SK-N-MC (cell line): ENCODE measurements at places on chromosomes 3 and 15.

DNA sequence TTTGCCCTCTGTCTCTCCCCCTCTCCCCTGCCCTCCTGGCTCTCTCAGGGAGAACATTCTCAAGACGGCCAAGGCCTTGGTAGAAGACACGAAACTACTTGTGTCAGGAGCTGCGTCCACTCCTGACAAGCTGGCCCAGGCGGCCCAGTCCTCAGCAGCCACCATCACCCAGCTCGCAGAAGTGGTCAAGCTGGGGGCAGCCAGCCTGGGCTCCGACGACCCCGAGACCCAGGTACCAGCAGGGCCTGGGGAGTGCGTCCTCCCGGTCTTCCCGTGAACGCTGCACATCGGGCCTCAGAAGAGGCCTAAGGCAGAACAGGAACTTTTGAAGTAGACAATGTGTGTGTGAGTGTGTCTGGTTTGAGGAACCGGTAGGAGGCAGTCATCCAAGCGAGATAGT is 245.4 kb upstream of the TPM1 start:
- no peak for DNase-seq

GRCh38 chr15:84814916-84815315 is 2.2 kb upstream of the ALPK3 start:
- no peak for DNase-seq

- no peak for DNase-seq
These were observed 3.2 kb downstream of the EIF1B start for GRCh38 chr3:40312661-40313226.

DNA sequence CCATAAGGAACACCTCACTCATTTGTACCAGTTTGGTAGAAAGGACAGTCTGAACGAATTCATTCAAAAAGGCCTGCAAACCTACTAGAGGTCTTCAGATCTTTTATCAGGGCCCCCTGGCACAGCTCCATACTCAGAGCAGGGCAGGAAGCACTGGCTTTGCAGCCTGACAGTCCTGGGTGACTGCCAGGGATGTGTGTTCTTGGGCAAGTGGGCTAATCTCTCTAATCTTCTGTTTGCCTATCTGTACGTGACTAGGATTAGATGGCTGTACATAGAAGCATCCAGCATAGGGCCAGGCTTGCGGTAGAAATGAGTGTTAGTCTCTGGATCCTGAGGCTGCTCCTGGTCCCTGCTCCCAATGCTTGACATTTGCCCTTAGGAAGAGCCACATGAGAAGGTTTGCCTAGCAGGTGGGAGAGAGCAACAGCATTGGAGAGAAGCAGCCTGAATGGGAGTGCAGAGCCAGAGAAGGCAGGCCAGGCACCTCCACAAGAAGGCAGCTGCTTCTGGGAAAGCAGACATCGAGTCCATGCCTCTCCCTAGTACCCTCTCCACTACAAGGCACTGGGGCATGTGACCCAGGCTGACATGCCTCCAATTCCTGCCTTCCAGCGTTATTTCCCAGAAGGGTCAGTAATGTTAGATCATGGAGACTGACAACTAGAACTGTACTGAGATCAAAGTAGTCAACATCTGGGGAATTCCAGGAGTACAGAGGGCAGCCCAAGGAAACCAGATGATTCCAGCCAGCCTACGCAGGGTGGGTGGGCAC is 1.0 kb upstream of the CXCR6 start:
- DNase-seq = no peak

GRCh38 chr15:70242951-70243685 is 145.4 kb upstream of the TLE3 start:
- DNase-seq = no peak

DNA sequence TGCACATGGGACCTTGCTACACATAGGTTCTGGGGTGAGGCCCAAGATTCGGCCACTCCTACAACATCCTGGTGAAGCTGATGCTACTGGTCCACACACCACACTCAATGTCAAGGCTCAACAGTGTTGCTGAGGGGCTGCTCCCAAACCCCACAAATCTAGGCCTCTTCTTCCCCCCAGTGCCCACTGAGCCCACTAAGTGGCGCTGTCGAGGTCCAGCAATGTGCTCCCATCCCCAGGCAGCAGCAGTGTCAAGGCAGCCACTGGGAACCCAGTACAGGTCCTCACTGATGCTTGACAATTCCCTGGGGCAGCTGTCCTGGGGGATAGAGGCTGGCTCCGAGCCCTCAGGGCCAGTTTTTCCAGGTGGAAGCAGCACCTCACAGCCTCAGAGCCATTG is 21.5 kb downstream of the SCN5A start:
- no peak for DNase-seq

- DNase-seq = no peak
These were observed 56.8 kb downstream of the LYZL4 start for GRCh38 chr3:42353631-42354030.

GRCh38 chr3:15319575-15319974 is 12.8 kb downstream of the SH3BP5 start:
- no peak for DNase-seq

DNA sequence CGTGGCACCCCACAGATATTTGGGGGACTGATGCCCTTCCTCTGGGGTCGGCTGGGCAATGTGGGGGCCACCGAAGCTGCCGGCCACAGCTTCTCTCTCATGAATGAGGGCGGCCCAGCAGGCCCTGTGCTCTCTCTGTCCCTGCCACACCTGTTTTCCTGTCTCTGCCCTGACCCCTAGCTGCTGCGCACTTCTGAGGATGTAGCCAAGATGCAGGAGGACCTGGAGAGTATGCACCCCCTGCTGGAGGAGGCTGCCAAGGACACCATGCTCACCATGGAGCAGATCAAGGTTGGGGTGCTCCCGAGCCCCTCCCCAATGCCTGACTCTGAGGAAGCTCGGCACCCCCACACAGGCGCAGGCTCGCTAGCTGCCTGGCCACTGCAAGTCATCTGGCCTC is 59.7 kb downstream of the SEMA3G start:
- DNase-seq = no peak

GRCh38 chr15:76337059-76337695 is 604 bp downstream of the ISL2 start:
- DNase-seq = no peak

DNA sequence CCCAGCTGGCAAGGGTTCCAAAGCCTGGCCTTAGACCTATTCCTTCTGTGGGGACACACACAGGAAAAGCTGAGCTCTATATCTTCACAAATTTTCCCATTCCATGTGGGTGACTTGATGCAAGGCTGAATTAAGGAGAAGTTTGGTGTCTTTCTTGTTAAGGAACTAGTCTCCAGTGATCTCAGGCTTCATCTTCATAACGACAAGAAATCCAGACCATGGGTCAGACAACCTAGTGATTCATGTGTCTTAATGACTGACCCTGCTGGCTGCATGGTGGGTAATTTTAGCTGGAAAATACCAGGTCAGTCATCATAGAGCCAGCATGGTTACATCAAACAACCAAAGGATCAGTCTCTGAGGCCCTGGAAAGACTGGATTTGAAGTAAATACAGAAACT is 112.7 kb upstream of the SLC4A7 start:
- DNase-seq = no peak

DNA sequence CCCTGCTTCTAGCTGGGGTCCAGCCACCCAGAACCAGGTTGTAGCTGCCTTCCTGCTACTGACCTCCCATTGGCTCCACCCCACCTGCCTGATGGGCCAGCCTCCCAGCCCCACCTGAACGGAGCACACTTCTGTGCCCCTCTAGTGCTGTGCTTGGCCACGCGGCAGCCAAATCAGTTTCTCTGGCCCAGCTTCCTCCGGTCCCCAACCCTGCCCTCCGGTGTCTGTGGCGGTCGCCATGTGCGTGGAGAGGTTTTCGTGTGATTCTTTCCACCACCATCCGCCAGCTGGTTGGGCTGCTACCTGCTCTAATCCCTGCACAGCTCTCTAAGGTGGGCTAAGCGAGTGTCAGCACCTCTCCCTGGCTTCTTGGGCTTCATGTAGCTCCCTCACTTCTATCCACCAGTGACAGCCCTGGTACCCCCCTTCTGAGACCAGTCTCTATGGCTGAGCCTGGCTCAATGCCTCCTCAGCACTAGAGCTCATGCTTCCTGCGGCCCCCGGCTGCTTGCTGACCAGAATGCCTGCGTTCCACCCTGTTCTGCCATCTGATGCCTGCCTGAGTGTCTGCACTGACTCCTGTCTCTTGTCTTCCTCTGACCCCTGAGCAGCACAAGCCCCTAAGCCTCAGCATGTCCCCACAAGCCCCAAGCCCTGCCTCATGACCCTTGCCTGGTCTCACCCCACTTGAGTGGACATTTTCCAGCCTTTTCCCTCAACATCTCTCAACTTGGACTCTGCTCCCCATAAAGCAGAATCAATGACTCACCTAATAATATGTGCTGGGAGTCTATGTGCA is 23.2 kb upstream of the MAGEF1 start:
- DNase-seq = no peak

DNA sequence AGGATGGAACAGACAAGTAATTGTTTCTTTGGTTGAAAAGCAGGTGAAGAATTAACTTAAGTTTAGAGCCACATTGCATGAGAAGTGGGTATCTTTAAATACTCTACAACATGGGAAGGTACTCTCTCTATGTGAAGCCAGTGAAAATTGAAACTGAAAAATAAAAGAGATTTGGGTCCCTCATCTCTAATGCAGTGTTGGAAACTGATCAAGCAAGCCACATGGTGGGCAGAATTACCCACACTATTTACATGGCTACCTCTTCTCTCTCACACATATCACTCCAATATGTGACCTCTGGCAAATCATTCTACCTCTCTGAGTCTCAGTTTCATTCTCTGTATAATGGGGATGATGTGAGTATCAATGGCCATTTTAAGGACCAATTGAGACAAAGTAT is 339.0 kb downstream of the IL5RA start:
- DNase-seq = no peak

DNA sequence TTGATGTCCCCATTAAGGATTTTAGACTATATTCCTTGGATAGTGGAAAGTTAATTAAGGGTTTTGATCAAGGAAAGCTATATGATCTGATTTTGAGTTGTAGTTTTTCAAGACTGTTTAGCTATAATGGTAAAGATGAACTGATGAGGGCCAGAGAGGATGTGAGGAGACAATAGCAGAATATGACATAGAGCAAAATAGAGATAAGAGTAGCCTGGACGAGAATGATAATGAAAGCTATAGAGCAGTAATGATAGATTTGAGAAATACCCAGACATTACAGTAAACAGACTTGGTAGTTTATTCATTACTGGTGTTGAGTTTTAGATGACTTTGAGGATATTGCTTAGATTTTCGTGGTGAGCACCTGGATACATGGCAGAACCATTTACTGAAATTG is 3.8 kb downstream of the SUCNR1 start:
- no peak for DNase-seq

DNA sequence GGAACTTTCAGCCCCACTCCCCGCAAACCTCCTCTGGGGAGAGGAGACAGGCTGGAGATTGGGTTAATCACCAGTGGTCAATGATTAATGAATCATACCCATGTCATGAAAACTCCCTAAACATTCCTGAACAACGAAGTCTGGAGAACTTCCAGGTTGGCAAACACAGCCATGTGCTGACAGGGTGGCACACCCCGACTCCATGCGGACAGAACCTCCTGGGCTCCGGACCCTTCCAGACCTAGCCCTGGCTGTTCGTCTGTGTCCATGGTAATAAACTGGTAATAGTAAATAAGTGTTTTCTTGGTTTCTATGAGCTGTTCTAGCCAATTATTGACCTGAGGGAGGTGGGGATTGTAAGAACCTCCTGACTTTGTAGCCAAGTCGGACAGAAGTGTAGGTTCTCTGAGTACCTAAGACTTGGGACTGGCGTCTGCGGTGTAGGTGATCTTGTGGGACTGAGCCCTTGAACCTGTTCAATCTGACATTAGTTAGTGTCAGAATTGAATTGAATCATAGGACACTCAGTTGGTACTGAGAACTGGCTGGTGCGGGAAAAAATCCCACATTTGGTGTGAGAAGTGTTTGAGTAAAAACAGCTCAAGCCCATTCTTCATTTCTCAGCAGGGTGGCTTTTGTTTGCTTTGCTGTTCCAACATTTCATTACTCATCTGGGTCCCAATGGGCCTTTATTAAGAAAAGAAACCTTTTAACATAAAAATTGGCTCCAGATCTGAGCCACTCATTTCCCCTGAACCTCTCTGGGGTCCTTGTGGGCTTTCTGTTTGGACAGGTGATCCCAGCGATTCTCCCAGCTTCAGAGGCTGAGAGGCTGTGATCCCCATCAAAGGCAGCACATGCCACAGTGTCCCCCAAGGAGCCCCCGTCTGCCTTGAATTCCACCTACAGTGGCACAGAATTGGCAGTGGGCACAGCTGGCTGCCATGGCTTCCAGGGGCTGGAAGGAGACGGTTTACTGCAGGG is 151.0 kb downstream of the TJP1 start:
- DNase-seq = no peak

- DNase-seq = no peak
These were observed 59.1 kb upstream of the CSTA start for GRCh38 chr3:122265957-122266356.

DNA sequence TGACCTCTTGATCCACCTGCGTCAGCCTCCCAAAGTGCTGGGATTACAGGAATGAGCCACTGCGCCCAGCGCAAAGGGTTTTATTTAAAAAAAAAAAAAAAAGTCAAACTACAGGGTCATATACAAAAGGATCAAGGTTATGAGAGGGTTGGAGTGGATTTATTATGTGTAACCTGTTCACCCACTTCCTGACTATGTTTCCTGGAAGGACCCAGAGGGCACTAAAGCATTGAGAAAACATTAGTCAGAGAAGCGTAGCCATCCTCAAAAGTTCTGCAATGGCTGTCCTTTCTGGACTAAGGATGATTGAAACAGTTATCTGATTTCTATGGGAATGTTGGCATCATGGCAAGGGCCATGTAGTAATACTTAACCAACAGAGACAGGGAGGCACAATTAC is 7.3 kb upstream of the SCAPER start:
- no peak for DNase-seq

GRCh38 chr3:95343228-95343627 is 1280.4 kb downstream of the NSUN3 start:
- DNase-seq = no peak

GRCh38 chr15:90989040-90989768 is 5.1 kb downstream of the PRC1 start:
- no peak for DNase-seq

- DNase-seq = no peak
These were observed 50.2 kb downstream of the CHP1 start for GRCh38 chr15:41281236-41281635.

DNA sequence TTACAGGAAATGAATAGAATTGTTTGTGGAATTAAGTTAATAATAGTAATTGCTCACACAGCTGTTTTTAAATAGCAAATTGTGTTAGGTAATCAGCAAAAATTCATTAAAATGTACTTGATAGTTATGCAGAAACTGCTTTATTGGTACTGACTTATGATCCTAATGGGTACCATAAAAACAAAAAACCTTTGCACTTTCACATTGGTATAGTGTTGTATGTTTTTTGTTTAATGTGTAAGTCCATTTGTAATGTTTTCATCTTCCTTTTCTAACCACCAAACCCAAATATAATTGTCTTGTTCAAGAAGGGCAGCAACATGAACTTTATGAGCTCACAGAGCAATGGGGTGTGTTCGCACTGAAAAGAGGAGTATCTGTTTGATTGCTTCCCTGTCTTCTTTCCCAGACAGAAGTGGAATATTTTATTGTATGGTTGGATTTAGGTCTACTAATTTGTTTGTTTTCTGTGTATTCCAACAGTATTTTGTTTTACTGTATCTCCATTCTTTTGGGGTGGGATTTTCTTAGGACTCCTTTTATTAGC is 135.8 kb downstream of the TCF12 start:
- no peak for DNase-seq

GRCh38 chr3:56404884-56405283 is 63.4 kb downstream of the ERC2 start:
- DNase-seq = no peak

GRCh38 chr3:184003187-184003967 is 14.3 kb downstream of the ABCC5 start:
- DNase-seq = no peak
